ENCODE measurements at places on chromosomes 12 and 14.

DNA sequence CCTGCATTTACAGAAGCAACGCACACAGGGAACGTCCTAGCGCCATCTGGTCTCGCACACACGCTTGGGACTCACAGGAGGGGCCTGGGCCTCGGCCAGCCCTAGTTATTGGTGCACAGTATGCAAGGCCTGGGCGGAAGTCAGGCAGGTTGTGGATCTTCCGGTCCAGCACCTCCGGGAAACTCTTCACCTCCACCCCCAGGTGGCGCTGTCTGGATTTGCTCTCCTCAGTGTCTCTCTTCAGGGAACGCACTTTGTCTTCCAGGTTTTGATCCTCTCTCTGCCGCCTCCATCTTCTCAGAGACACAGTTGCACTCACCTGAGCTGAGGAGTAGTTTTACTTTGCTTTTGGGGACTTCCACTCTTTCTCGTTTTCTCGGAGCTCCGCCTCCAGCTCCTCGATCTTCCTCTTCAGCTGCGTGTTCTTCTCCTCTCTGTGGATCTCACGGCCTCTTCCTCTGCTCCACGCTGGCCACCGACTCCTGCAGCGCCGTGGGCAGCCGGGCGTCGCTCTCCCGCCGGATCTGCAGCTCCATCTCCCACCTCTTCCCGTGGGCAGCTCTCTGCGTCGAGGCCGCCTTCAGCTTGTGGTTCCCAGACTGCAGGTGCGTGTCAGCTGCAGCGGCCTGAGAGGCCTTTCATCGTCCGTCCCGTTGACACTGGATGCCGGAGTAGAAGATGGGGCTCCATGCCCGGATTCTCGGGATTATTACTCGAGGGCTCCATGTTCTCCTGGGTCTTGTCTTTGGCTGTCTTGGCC is 933.8 kb downstream of the TMEM121 start:
- no peak for DNase-seq

GRCh38 chr12:33472299-33472698 is 32.7 kb upstream of the SYT10 start:
- DNase-seq: no peak

DNA sequence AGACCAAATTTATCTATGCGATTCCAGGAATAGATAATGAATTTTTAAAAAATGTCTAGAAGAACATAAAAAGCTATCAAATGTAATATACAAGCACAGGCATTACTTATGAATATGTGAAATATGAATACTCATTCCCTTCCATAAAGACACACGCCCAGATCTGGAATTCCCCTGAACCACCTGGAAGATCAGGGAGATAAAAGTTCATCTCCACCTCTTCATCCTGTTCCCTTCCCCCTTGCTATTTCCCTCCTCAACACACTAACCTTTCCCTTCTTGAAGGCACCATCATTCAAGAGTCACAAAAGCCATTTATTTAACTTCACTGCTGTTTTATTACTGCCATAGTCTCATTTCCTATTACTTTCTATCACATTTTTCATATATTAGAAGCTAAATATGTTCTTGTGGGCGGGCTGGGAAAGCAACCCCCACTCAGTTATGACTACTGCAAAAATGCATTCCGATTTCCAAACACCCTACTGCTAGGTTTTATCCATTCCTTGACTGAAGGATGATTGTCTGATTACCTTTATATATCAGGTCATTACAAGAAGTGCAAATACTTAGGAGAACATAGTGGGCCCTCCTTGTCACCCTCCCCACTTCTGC is 16.1 kb downstream of the FGD6 start:
- DNase-seq: no peak

DNA sequence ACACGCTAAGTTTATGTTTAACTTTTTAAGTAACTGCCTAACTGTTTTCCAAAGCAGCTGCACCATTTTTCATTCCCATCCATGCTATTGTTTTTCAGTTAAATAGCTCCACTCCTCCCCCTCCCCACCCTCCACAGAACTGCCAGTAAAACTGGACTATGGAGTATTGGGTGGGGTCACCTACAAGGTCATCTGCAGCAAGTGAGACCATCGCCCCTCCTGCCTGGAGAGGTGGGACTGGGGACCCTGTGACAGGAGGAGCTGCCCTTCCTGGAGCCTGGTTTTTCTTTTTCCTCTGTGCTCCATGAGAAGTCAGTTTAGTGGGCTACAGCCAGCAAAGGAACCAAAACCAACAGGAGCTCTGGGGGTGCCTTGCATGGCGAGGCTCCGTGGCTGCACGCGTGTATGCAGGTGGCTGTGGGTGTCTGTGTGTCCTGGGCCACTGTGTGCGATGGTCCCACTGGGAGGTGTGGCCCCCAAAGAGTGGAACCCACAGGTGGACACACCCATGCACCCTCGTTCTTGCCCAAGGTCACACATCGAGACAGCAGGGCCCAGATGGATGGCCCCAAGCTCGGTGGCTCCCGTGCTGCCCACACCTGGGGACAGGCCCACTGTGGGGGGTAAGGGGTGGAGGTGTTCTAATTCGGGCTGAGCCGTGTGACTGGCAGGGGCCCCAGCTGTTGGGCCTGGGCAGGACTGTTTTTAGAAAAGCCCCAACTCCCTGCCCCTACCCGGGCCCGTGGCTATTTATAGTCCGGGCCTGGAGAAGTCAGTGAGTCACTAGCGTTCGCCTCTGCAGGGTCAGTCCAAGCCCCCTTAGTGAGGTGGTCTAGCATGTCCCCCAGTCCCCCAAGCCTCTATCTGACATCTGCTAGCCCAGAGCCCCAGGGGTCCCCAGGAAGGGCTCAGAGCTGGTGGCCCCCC is 2.3 kb upstream of the ADSS1 start:
- DNase-seq: no peak

- peak; percentile 67 for DNase-seq
Measured at GRCh38 chr12:67456431-67456901, 187.3 kb downstream of the CAND1 start.

GRCh38 chr12:87870493-87871460 is 158.4 kb downstream of the C12orf50 start:
- DNase-seq: no peak

DNA sequence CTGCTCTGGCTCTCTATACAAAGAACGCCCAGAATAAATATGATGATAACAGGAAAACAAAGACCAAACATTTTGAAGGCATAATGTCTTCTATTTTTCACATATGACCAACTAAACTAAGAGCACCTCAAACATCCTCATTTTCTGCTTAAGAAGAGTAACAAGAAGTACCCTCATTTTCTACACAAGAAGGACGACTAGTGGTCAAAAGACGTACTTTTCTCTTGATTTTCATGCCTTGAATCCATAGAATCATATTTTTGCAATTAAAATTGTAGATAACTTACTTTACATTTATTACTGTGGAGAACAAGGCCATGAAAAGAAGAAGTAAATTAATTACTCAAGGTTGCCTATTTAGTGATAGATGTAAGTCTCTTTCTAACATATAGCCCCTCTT is 358.6 kb downstream of the DUSP6 start:
- peak; percentile 61 for DNase-seq

- DNase-seq: no peak
Measured at GRCh38 chr14:52550661-52551060, 1.6 kb downstream of the TXNDC16 start.

GRCh38 chr12:131192951-131193350 is 239.2 kb downstream of the ADGRD1 start:
- no peak for DNase-seq

DNA sequence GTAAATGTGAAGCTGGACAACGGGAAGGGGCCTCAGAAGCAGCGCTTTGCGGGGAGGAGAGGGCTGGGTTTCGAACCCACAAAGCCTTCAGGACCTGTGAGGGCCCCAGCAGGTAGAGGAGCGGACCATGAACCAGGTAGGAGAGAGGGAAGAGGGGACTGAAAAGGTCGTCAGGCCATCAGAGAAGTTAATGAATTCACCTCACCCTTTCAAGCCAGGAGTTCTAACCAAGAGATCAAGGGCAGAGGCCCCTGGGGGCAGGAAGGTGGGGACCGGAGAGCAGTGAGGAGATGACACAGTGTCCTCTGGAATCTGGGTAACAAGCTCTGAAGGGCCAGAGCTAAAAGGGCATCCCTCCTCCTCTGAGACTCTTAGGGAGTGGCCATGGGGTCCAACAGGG is 19.4 kb downstream of the SERPINA1 start:
- DNase-seq: no peak

GRCh38 chr12:55019784-55020183 is at the start of gene NEUROD4:
TSS of gene NEUROD4 (plus strand) at chr12:55019974. CDS start at chr12:55026440, 6,466 bp downstream.
- peak; percentile 39 for DNase-seq

- DNase-seq: no peak
Measured at GRCh38 chr14:79256380-79256779, 954.9 kb downstream of the DIO2 start.

DNA sequence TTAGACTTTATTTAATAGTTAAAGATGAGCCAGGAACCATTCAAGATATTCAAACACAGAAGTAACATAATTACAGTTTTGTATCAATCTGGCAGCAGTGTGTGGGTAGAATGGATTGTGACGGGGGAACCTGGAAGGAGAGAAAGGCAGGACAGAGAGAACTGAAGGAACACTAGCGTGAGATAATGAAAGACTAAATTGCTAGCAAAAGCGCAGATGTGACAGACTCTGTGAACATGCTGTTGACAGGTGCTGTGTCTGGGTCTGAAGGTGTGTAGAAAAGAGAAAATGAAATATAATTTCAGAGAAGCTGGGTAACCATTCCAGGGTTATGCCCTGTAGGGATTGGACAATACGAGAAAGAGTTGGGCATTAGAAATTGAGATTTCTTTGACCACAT is 372.3 kb downstream of the SYT1 start:
- DNase-seq: no peak
